T-helper 2 cell (primary cell): ENCODE measurements at places on chromosomes 11 and 22.

- no peak for DNase-seq
These were observed 9.0 kb upstream of the MTMR3 start for GRCh38 chr22:29873943-29874342.

DNA sequence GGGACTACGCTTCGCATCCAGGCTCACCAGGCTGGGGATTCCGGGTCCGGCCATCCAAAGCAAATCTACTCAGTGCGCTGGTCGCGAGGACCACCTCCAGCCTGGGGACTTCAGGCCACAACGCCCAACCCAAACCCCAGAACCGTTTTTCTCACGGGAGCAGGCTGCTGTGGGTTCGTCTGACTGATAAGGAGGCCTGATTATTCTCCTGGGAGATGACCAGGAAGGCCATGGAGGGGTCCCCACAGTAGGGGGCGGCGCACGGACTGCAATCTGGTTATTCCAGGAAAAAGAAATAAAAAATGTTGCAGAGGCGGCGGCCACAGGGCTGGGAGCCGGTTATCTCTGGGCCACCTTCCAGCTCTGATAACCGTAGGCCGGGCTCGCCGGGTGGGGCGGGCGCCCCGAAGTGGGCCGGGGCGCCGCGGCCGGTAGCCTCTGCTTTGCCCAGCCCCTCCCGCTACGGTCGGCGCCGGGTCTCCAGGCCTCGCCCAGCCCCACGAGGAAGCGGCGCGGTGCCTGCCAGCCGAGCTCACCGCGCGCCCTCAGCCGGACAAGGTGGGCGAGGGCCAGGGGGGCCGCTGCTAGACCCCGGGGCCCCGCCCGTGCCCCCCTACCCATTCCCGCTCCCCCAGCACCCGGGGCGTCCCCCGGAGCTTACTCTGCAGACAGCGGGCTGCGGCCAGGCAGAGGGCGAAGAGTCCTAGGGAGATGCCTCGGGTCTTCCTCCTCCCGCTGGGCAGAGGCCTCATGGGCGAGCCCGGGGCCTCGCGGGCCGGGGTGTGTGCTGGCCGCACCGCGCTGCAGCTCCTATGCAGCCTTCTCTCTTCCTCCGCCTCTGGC is 446 bp downstream of the VSTM5 start:
- no peak for DNase-seq

DNA sequence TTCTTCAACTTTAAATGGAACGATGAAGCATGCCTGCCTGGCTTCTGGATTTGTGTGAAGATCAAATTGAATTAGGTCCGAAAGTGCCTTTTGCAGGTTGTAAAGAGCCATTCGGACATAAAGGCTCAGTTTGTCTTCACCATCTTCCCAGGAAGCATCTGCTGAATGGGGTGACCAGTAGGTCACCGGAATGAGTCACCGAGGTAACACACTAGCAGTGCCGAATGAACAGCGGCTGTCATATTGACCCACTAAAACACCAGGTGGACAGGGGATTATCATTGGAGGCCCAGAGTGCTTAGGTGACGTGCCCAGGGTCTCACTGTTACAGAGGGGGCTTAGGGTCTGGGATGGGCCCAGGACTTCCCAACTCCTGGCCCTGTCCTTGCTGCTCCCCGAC is 43.1 kb upstream of the MYH9 start:
- DNase-seq: no peak

DNA sequence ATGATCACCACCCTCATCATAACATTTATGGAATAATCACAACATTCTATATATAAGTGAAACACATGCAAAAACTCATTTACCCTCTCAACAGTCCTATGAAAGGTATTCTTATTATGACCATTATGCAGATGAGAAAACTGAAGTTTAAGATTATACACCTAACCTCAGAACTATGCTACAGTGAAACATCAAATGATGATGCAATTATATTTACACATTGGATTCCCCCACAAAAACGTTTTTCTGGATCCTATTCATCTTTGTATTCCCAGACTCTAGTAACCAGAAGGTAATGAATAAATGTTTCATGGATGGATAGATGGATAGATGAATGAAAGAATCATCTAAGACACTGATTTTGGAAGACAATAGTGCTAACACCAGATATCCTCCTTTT is 54.8 kb downstream of the TCP11L1 start:
- DNase-seq: no peak

- DNase-seq: no peak
These were observed 313.5 kb downstream of the BRD1 start for GRCh38 chr22:49514211-49514610.

DNA sequence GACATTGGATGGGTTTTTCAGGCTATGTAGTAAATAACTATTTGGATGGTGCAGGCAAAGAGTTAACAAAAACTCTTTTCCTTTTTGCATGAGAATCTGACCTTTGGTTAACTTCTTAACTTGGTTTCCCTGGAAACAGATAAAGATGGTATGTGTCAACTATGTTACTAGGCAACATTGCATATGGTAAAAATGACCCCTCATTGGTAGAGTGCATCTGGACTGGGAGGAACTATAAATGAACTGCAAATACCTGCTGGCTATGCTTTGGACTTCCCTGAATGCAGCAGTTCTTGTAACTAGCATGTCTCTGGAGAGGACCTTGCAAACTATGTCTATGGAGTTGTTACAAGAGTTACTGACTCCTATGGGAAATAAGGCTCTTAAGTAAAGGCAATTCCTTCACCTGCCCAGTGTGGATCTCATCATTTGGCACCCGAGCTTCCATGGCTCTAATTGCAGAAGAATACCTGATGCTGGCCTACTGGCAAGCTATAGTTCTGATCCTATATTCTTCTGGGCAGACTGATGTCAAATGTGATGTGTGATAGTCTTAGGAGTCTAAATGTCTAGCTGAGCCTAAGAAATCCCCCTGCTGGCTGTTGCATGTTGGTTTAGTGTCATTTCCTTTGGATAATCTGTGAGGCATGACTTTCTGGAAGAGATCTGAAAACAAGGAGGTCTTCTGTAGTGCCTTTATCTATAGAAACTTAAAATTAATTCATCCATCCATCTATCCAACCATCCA is 126.7 kb upstream of the MTMR2 start:
- no peak for DNase-seq

DNA sequence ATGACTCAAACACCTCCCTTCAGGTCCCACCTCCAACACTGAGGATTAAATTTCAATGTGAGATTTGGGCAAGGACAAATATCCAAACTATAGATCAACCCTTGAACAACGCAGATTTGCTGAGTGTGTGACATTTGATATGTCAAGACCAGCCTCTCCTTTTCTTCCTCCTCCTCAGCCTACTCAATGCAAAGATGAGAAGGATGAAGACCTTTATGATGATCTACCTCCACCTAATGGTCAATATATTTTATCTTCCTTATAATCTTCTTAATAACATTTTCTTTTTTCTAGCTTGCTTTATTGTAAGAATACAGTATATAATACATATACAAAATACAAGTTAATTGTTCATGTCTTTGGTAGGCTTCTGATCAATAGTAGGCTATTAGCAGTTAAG is 67.5 kb upstream of the MPPED2 start:
- DNase-seq: no peak

GRCh38 chr22:35349704-35350538 is 31.0 kb upstream of the HMOX1 start:
- DNase-seq: no peak
